HL-60 (cell line): ENCODE measurements at places on chromosomes 6 and 20.

DNA sequence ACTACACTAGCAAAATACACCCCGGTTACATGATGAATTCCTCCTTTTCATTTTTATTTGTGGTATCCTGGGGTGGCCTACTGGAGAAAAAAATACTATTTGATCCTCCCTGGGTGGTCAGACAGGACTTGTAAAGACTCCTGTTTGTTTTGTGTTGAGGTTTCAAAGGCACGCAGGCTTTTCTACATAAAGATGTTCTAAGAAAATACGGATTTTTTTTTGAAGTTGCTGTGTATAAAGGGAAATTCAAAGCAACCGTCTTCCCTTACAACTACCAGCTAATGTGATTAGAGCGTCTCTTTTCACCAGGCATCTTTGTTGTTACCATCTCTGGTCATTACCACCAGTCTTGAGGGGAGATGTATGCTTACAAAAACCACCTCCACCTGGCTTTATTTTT lies 187.1 kb downstream of the SOX4 start:
- no peak for DNase-seq

GRCh38 chr6:39224523-39225182 lies 4.6 kb downstream of the KCNK5 start:
- no peak for DNase-seq

- no peak for DNase-seq
Measured at GRCh38 chr6:151803743-151804142, 3.7 kb upstream of the ESR1 start.

DNA sequence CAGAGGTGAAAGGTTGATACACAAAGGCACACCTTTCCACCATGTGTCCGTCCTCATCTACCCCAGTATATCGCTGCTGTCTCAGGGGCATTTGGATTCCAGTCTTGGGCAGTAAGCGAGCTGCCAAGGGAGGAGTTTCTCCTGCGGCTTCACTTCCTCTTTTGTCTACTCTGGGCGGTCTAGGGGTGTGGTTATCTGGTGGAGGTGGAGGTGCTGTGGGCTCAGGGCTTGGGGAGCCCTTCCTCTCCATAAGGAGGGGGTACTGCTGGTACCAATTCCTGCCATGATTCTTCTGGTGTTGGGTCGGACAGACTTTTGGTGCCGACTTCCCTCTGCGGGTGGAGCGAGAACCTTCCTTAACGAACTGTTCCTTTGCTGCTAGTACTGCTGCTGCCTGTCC lies 31.9 kb upstream of the FABP7 start:
- no peak for DNase-seq

DNA sequence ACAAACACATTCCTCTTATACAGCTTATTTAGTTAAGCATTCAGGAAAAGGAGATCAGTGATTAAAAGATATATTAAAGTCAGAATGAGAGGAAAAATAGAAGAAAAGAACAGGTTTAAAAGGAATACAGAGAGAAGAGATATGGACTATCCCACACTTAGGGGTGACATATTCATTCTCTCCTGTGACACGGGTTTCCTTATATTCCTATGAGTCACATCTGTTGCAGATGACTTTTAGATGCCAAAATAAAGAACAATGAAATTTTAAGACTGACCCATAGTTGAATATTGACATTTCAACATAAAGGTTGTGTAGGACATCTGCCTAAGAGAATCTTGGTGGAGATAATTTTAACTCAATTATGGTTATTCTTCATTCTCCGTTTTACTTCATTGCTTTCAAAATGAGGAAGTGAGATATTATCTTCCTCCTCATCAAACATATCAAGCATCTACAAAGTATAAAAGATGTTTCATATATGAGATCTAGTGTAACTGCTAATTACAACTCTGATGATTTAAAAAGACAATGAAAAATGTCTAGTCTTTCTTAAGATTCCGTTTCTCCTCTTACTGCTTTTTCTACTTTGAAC lies 1336.7 kb upstream of the CITED2 start:
- DNase-seq = no peak

DNA sequence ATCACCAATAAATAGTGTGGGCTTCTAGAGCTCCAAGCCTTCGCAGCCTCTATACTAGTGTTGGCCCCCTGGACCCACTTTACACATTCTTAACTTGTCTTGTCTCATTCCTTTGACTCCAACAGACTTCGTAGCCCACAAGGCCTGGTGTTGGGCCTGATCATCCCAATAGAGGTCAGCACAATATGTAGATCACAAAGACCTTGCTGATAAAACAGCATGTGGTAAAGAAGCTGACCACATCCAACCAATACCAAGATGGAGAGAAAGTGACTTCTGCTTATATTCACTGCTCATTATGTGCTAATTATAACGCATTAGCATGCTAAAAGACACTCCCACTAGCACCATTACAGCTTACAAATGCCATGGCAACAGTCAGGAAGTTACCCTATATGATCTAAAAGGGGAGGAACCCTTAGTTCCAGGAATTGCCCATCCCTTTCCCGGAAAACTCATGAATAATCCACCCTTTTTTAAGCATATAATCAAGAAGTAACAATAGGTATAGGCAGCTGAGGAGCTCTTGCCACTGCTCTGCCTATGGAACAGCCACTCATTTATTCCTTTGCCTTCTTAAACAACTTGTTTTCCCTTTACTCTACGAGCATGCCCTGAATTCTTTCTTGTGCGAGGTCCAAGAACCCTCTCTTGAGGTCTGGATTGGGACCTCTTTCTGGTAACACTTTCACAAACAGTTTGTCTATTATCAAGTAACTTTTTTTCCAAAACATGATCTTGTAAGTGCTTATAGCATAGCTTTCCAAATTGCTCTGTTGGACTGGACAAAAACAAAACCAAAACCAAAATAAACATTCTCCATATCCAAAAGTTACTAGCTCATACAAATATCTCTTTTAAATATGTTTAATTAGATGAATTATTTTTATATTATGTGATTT lies 54.6 kb upstream of the ECHDC1 start:
- no peak for DNase-seq
